CD14-positive monocyte (primary cell): ENCODE measurements at places on chromosomes 13 and 19.

GRCh38 chr13:73547239-73547638 is 488.4 kb downstream of the KLF5 start:
- DNase-seq: no peak

- DNase-seq: no peak
Observed at GRCh38 chr19:15235781-15236180, 3.5 kb upstream of the EPHX3 start.

DNA sequence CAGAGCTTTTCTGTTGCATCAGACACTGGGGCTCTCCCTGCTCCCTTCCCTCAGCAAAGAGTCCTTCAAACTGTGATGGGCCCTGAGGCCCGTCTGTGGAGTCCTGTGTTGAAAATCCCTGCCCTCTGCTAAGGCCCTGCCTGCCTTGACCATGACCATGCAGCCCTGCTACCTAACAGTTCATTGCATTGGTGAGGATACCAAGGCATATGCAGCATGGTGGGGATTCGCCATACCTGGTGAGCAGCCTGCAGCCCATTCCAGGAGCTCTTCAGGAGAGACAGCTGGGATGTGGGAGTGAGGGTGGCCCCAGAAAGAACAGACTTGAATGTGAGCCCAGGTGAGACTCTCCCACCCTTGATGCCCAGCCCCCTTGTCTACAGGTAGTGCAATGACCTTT is 70.6 kb upstream of the GSX1 start:
- no peak for DNase-seq

GRCh38 chr13:89372193-89372592 is 1701.0 kb downstream of the SLITRK5 start:
- no peak for DNase-seq

DNA sequence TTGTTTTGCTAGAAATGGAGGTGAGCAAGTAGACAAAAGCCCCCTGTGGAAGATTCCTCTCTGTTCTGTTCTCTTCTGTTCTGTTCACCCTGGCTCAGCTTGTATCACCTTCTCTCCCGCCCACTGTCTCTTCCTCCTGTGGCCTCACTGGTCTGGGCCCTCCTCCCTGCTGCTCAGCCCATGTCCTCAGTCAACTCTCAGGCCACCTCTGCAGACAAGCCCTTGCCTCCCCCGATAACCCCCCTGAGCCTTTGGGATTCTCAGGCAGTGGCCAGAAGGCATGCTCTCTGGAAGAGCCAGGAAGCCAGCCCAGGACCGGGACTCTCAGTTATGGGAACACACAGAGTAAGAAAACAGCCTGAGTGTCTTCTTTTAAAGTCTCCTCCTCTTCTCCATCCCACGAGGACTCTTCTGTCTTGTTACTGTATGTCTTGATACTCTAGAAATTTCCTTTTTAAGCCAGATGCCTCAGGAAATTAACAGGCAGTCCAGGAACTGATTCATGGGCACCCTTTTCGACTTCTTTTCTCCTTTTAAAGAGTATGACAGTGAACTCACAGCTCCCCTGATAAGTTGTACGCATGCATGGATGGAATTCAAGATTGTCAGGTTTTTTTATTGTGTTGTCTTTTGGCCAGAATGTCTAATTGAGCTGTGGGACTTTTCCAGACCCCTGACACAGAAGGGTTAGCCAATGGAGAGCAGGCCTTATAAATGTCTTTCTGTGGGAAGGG is 33.7 kb downstream of the SHISA2 start:
- DNase-seq: no peak

- DNase-seq: no peak
Observed at GRCh38 chr19:56538761-56539263, at the start of gene ZFP28. Gene ZFP28, plus strand, starts transcription at chr19:56538948. Its CDS starts 71 bp downstream, at chr19:56539019.

DNA sequence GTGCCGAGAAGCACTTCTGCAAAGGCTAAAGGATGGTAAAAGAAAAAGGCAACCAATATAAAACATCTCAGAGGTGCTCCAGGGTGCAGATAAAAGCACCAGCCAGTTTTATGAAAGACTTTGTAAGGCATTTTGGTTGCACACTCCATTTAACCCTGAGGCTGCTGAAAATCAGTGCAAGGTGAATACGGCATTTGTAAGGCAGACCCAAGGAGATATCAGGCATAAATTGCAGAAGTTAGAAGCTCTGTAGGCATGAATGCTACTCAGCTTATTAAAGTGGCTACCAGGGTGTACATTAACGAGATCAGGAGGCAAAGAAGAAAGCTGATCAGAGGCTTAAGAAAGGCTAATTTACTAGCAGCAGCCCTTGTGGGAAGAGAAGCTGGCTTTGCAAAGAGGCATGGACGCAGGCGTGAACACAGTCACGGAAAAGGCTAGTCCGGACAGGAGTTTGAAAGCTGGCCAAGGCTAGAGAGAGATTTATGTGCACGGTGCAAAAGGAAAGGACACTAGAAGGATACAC is 99.6 kb downstream of the ZNF429 start:
- DNase-seq: no peak

- no peak for DNase-seq
Observed at GRCh38 chr13:98246538-98247172, 69.6 kb upstream of the RNF113B start.

- no peak for DNase-seq
Observed at GRCh38 chr13:50969691-50970090, 60.1 kb downstream of the RNASEH2B start.

DNA sequence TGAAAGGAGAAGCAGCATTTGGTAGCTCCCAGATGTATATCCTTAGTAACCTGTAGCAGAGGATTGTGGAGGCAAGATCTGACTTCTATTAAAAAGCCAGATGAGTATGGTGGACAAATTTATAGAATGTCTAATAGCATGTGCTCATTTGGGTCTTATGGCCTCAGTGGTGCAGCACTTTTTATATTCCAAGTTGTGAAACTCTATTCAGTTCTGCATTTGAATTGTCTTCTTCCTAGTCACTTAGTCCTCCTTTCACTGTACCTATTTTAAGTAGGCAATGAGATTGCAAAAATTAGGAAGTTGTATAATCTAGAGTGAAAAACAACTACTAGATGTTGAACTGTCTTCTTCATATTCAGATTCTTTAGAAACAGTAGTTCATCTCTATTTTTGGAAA is 412.5 kb upstream of the PCDH9 start:
- DNase-seq: peak; percentile 31

DNA sequence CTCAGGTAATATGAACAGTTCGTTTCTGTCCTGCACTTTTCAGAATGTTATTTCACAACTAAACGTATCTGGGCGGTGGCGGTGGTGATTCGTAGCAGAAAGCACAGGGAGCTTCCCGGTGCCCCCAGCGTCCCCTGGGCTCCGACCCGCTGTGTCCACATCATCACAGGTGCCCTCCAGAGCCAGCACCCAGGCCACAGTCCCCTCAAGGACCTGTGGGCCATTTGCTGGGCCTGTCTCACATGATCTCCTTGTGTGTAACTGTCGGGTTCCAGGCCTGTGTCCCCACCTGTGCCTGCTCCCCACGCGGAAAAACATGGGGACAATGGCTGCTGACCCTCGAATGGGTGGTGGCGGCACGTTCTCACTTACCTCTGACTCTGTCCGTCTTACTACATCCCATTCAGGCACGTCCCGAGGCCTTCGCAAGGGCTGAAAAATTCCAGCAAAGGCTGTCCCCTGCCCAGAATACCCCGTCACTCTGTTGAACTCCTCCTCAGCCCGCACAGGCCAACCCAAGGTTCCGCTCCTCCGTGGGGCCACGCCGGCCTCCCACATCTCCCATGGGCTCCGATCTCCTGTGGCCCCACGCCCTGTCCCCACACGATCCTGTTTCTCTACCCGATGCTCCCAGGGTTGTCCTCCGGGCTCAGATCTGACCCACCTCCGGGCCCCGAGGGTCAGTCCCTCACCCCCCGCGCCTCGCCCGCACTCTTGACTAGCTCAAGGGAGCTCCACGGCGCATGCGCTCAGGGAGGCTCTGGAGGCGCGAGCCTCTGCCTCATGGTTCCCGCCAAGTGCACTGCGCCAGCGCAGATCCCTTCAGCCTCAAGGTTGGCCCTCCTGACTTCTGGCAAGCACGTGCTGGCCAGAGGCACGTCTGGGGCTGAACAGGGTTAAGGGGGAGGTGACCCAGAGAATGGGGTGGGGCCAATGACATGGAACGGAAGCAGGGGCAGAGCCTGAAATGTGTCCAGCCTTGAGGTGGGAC is 21.2 kb downstream of the DEDD2 start:
- no peak for DNase-seq

DNA sequence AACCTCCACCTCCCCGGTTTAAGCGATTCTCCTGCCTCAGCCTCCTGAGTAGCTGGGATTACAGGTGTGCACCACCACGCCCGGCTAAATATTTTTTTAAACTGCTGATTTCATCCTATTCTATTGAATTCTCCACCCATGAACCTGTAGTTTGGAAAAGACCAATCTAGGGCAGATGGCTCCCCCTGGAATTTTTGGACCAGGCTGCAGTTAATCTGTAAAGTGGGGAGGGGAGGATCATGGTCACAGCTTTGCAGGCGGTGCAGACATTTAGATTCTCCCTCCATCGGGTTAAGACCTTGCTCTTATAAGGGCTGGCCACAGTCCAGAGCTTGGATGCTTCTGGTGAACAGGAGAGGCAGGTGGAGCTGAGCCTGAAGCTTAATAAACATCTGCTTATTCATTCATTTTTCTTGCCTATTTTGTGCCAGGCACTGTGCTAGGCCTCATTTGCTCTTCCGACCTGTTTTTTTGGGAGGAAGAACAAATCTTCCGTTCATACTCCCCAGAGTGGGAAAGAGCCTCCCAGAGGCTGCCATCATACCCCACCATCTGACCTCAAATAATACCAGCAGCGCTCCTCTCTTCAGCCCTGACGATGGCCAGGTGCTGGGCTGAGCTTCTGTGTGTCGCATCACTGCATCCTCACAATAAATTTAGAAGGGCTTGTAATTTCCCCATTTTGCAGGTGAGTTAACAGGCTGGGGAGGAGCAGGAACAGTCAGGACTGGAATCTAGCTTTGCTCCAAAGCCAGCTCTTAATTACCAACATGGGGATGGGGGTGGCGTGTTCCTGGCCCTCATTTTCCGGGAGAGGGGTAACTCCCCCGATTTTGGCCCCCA is 902 bp upstream of the CCDC106 start:
- no peak for DNase-seq

DNA sequence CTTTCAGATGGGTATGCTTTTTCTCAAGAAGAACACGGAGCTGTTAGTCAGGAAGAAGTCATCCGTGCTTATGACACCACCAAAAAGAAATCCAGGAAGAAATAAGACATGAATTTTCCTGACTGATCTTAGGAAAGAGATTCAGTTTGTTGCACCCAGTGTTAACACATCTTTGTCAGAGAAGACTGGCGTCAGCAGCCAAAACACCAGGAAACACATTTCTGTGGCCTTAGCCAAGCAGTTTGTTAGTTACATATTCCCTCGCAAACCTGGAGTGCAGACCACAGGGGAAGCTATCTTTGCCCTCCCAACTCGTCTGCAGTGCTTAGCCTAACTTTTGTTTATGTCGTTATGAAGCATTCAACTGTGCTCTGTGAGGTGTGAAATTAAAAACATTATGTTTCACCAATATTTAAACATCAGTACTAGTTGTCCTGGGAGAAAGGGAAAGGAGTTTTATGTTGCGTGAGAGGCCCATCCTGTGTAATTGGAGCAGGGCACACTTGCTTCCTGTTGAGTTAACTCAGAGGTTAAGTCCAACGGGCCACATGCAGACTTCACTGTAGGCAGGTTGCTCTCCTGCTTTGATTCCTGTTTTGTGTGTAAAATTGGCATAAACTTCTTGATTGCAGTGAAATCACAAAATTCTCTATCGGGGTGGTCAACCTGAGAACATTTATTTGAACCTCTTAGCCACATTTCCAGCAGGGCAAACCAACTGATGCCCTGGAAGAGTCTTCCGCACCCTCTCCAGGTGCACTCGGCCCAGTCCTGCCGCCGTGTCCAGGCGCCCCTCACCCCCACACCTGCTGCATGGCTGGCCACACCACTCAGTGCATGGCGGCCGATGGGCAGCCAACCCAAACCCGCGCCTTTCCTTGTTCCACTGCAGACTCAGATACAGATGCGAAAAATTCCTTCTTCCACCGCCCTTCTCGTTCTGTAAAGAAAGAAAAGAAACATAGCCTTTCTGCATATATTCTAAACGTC is 31.6 kb downstream of the SHISA2 start:
- DNase-seq: no peak

DNA sequence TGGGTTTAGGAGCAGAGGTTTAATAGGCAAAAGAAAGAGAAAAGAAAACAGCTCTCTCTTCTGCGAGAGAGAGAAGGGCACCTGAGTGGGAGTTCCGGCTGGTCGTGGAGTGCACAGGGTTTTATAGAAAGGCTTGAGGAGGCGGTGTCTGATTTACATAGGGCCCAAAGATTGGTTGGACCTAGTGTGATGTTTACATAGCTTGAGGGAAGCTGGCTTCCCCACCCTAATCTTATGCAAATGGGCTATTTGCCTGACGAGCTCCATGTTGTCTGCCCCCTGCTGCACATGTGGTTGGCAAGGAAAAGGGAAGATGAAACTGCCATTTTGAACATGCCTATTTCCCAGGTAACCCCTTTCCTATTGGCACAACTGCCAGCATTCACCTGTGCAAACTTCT is 21.5 kb upstream of the MEDAG start:
- DNase-seq: no peak

- no peak for DNase-seq
Observed at GRCh38 chr19:58568453-58569130, 4.5 kb downstream of the MZF1 start.

DNA sequence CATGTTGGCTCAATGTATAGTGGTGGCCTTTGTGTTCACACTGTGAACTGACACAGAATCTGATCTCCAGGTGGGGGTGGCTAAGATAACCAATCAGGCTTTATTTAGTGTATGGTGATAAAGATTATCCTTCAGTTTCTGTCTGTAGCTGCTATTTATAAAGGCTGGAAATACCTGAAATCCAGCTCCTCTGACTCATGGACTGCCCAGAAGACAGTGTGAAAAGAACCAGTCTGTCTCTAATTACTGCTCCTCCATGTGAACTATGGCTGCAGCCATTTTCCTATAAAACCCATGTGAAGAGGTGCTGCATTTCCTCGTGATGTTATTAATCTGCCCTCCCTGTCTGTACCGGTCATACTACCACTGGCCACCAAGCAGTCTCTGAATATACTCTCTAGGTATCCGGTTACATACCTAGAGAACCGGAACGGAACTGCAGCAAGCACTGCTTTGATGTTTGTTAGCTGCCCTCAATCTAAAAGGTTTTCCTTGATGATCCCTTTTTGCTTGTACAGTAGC is 238.0 kb downstream of the LHFPL6 start:
- DNase-seq: no peak
